ENCODE measurements at places on chromosomes 7 and 10. TPM values are rescaled to one million over a fixed set of nuclear protein-coding genes. Genes with fewer than 3 reads are reported as not detected.

The NKX2-3 gene
- total RNA-seq, result not detected

The GALNT11 gene
- 22.0 TPM for total RNA-seq

The SMO gene
- 0.37 TPM for total RNA-seq

The KDM7A gene
- total RNA-seq, result 21.8 TPM

The TRIP6 gene
- 47.6 TPM for total RNA-seq

The PDIA4 gene
- total RNA-seq, result 138 TPM

The UROS gene
- total RNA-seq, result 50.6 TPM

The ERVW-1 gene
- not detected for total RNA-seq

The OR2A5 gene
- total RNA-seq, result not detected

The ADAM22 gene
- total RNA-seq, result 1.7 TPM

- peaks cover 2% of the 10 kb centered on the region for H3K36me3 ChIP-seq
- H3K27me3 ChIP-seq, result peaks cover 6% of the 10 kb centered on the region
- H3K4me3 ChIP-seq, result no peak overlapping the region
- H3K4me1 ChIP-seq, result peaks cover 24% of the 10 kb centered on the region
- DNase-seq, result no peak
- no peak overlapping the region for H3K27ac ChIP-seq
These were observed 144.6 kb downstream of the DNAJB6 start for GRCh38 chr7:157481389-157481788.

GRCh38 chr7:18425227-18425626 is 70.3 kb upstream of the HDAC9 start:
- no peaks in the 10 kb centered on the region for H3K4me1 ChIP-seq
- H3K36me3 ChIP-seq, result no peaks in the 10 kb centered on the region
- no peak overlapping the region for H3K4me3 ChIP-seq
- no peak overlapping the region for H3K27ac ChIP-seq
- DNase-seq, result no peak

- H3K27ac ChIP-seq, result no peak overlapping the region
- peaks cover 22% of the 10 kb centered on the region for H3K4me1 ChIP-seq
- DNase-seq, result no peak
- H3K4me3 ChIP-seq, result no peak overlapping the region
These were observed 213.8 kb downstream of the MLLT10 start for GRCh38 chr10:21747809-21748208.

- H3K4me3 ChIP-seq, result no peak overlapping the region
- peaks cover 33% of the 10 kb centered on the region for H3K27me3 ChIP-seq
- H3K36me3 ChIP-seq, result peaks cover 2% of the 10 kb centered on the region
These were observed 2.0 kb downstream of the SEMA3D start for GRCh38 chr7:85184599-85185423.

GRCh38 chr10:120403109-120403508 is 53.9 kb upstream of the PLPP4 start:
- H3K27me3 ChIP-seq, result peaks cover 2% of the 10 kb centered on the region
- H3K4me1 ChIP-seq, result no peaks in the 10 kb centered on the region
- H3K27ac ChIP-seq, result no peak overlapping the region
- no peaks in the 10 kb centered on the region for H3K36me3 ChIP-seq

- no peak overlapping the region for H3K4me3 ChIP-seq
- no peaks in the 10 kb centered on the region for H3K36me3 ChIP-seq
- no peak for DNase-seq
- peaks cover 37% of the 10 kb centered on the region for H3K27me3 ChIP-seq
- no peak overlapping the region for H3K27ac ChIP-seq
- H3K4me1 ChIP-seq, result no peaks in the 10 kb centered on the region
These were observed 6.2 kb downstream of the VWA2 start for GRCh38 chr10:114245121-114245791.

DNA sequence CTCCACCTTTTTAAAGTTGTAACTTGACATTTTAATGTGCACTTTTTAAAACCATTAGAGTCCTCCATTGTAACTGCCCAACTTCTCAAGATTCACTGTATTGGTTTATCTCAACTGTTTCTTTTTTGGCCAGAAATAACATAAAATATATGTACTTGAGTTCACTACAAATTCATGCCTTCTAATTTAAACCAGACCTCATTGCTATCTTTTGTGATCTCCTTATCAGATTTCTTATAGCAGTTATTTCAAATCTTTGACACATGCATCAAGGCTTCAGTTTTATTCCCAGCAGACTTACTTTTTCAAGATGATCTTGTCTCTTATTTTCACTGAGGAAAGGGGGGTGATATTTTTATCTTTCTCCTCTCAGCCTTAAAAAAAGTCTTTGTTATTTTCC is 154.3 kb downstream of the PHF14 start:
- no peak overlapping the region for H3K4me3 ChIP-seq
- peak overlapping the region; percentile 55 for H3K27ac ChIP-seq
- H3K27me3 ChIP-seq, result no peaks in the 10 kb centered on the region
- peaks cover 14% of the 10 kb centered on the region for H3K36me3 ChIP-seq
- DNase-seq, result no peak

- H3K27me3 ChIP-seq, result peaks cover 43% of the 10 kb centered on the region
- peaks cover 2% of the 10 kb centered on the region for H3K36me3 ChIP-seq
- H3K27ac ChIP-seq, result peak overlapping the region; percentile 73
- H3K4me3 ChIP-seq, result peak overlapping the region; percentile 93
- DNase-seq, result no peak
- peaks cover 16% of the 10 kb centered on the region for H3K4me1 ChIP-seq
These were observed 677 bp downstream of the SKAP2 start for GRCh38 chr7:26863518-26864308.

GRCh38 chr7:33310546-33310945 is 181.2 kb downstream of the BBS9 start:
- no peak for DNase-seq
- no peaks in the 10 kb centered on the region for H3K36me3 ChIP-seq
- no peak overlapping the region for H3K27ac ChIP-seq
- H3K4me3 ChIP-seq, result no peak overlapping the region
- no peaks in the 10 kb centered on the region for H3K4me1 ChIP-seq

GRCh38 chr10:86650151-86650550 is 4.2 kb upstream of the OPN4 start:
- H3K27ac ChIP-seq, result no peak overlapping the region
- H3K4me3 ChIP-seq, result no peak overlapping the region
- H3K4me1 ChIP-seq, result no peaks in the 10 kb centered on the region
- H3K27me3 ChIP-seq, result no peaks in the 10 kb centered on the region
- no peaks in the 10 kb centered on the region for H3K36me3 ChIP-seq
- no peak for DNase-seq

GRCh38 chr10:108424656-108425055 is 1260.2 kb upstream of the SORCS1 start:
- no peak overlapping the region for H3K4me3 ChIP-seq
- no peak overlapping the region for H3K27ac ChIP-seq
- H3K4me1 ChIP-seq, result no peaks in the 10 kb centered on the region
- H3K27me3 ChIP-seq, result no peaks in the 10 kb centered on the region
- H3K36me3 ChIP-seq, result no peaks in the 10 kb centered on the region

DNA sequence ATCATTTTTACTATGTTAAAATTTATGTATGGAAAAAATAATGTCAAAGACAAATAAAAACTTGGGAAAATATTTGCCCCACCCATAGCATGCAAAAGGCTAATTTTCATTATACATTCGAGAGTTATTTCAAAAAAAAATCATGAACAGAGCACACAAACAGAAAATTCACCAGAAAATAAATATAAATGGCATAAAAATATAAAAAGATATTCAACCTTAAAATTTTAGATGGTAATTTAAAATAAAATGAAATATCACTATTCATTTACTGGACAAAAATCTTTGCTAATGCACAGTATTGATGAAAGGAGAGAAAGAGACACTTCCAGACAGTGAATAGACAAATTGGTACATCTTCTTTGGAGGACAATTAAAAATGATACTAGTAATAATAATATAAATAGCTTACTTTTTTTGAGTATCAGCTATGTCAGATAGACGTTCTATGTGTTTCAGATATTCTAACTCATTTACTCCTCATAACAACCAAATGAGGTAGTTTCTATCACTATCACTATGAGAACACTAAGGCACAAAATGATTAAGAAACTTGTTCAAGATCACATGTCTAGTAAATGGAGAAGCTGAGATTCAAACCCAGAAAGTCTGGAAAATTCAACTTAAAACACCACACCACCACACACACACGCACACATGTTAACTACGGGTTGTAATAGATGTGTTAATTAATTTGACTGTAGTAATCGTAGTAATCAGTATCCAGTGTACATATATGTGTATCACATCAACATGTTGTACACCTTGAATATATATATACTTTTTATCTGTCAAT is 63.0 kb downstream of the CCDC71L start:
- no peaks in the 10 kb centered on the region for H3K36me3 ChIP-seq
- no peak for DNase-seq
- H3K27ac ChIP-seq, result no peak overlapping the region
- H3K4me1 ChIP-seq, result peaks cover 4% of the 10 kb centered on the region
- H3K4me3 ChIP-seq, result no peak overlapping the region

DNA sequence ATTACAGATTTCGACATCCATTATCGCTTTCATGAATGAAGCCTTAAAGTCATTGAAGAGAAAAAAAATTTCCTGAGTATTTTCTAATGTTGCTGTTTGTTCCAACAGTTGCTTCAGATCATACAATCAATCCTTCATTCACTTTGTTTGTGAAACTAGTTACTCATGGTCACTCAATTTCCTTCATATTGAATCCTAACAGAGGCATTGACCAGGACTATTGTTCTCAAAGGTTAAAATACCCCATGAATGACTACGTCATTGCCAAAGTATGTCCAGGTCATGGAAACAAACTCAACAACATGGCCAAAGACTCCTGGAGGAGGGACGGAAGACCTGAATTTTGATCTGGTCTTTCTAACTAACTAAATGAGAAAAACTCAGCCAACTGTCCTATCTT is 54.0 kb upstream of the ABCB5 start:
- no peak overlapping the region for H3K27ac ChIP-seq
- no peaks in the 10 kb centered on the region for H3K4me1 ChIP-seq
- H3K36me3 ChIP-seq, result no peaks in the 10 kb centered on the region
- no peak overlapping the region for H3K4me3 ChIP-seq
- no peaks in the 10 kb centered on the region for H3K27me3 ChIP-seq

GRCh38 chr7:76225379-76225778 is 23.7 kb downstream of the SRRM3 start:
- H3K4me3 ChIP-seq, result no peak overlapping the region
- no peaks in the 10 kb centered on the region for H3K36me3 ChIP-seq
- no peaks in the 10 kb centered on the region for H3K4me1 ChIP-seq
- H3K27ac ChIP-seq, result no peak overlapping the region

- peak; percentile 41 for DNase-seq
- H3K36me3 ChIP-seq, result no peaks in the 10 kb centered on the region
- H3K27ac ChIP-seq, result no peak overlapping the region
These were observed 8.5 kb downstream of the SFTPD start for GRCh38 chr10:79940431-79940830.

DNA sequence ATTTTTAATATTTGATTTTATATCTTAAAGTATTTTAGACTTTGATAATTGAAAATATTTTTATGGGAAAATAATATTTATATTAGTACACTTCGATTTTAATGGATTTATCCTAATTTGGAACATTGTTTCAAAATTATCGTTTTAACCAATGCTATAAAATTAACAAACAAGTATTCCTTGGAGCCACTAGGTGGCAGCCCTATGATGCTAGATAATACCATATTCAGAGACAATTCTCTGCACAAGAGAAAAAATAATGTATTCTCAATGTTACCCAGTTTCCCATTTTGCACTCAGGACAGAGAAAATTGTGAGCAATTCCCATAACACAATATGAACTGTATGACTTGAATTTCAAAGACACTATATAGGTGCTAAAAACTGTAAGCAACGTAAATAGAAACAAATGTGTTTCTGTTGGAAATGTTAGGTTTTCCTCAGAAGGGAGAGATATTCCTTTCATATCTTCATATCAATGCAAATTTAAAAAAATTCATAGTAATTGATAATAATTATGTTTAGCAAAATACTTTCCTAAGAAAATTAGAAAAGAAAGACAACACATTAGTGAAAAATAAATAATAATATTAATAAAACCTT is 237.8 kb downstream of the SEMA3E start:
- H3K4me1 ChIP-seq, result no peaks in the 10 kb centered on the region
- no peaks in the 10 kb centered on the region for H3K36me3 ChIP-seq

- H3K27ac ChIP-seq, result no peak overlapping the region
- H3K36me3 ChIP-seq, result no peaks in the 10 kb centered on the region
- DNase-seq, result no peak
- peaks cover 23% of the 10 kb centered on the region for H3K27me3 ChIP-seq
- H3K4me3 ChIP-seq, result no peak overlapping the region
- H3K4me1 ChIP-seq, result no peaks in the 10 kb centered on the region
These were observed 23.6 kb upstream of the HIBADH start for GRCh38 chr7:27686315-27686714.

GRCh38 chr10:52810761-52811160 is 38.2 kb upstream of the MBL2 start:
- peaks cover 2% of the 10 kb centered on the region for H3K4me1 ChIP-seq
- DNase-seq, result no peak
- H3K27ac ChIP-seq, result no peak overlapping the region
- no peaks in the 10 kb centered on the region for H3K27me3 ChIP-seq
- no peak overlapping the region for H3K4me3 ChIP-seq

DNA sequence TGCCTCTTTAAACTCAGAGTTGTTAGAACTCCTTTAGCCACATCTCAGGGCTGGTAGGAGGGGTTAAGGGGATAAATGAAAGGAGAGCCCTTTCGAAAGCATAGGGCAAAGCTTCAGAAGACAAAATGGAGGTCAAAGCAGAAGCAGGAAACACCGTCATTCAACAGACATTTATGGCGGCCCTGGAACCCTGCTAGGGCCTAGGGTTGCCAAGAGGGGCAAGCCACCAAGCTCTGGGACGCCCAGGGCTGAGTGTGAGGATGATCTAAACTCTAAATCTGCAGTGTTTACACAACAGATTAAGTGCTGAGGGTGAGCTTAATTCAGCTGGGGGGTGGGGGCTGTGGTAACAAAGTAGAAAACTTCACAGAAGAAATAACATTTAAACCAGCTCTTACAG is 79.0 kb upstream of the NFE2L3 start:
- no peak for DNase-seq
- no peak overlapping the region for H3K27ac ChIP-seq
- H3K36me3 ChIP-seq, result no peaks in the 10 kb centered on the region

DNA sequence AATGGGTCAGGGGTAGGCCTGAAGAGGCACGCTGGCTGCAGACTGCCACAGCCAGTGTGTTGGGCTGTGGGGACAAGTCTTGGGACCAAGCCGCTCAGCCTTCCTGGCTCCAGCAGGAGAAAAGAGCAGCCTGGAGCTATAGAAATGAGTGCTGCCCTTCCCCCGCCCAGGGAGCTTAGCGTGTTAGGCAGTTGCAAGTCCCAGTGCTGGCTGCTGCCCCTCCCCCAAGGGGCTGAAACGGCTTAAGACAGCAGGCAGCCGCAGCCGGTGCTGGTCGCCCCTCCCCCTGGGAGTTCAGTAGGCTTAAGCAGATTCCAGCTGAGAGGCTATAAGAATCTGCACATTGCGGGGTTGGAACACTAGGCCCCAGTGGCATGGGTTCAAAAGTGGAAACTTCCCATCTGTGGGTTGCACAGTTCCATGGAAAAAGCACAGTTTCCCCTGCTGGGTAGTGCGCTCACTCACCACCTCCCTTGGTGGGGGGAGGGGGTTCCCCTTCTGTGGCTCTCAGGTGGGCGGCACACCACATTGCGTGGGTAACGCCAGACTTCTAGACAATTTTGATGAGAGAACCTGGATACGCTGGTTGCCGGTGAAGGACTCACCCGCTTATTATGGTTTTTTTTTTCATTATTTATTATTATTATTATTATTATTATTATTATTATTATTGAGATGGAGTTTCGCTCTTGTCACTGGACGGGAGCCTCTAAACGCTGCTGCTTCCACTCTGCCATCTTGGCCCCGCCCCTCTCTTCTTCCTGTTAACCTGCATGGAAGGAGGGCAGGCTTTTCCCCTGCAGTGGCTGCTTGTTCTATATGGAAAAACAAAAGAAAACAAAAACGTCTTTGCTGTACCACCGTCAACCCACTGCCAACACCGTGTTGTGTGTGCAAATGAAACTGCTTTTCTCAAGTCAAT is 151.1 kb downstream of the CXCL12 start:
- no peaks in the 10 kb centered on the region for H3K4me1 ChIP-seq
- no peaks in the 10 kb centered on the region for H3K27me3 ChIP-seq
- no peak overlapping the region for H3K4me3 ChIP-seq

- DNase-seq, result no peak
- H3K4me1 ChIP-seq, result no peaks in the 10 kb centered on the region
- no peak overlapping the region for H3K4me3 ChIP-seq
These were observed 43.3 kb downstream of the SGCE start for GRCh38 chr7:94612661-94613060.
